ENCODE measurements at places on chromosomes 4 and X. TPM values are rescaled to one million over a fixed set of nuclear protein-coding genes. Genes with fewer than 3 reads are reported as not detected.

The SLC25A5 gene
- 551 TPM for total RNA-seq

The GPR173 gene
- not detected for total RNA-seq

The ERVMER34-1 gene
- total RNA-seq = 3.2 TPM

The PLAC1 gene
- 5.1 TPM for total RNA-seq

The FRG2 gene
- total RNA-seq = not detected

The SLC49A3 gene
- 1.7 TPM for total RNA-seq

All from bronchial epithelial cell (primary cell).